Testis (tissue), 5 donors: ENCODE measurements at places on chromosomes 5 and 9.

DNA sequence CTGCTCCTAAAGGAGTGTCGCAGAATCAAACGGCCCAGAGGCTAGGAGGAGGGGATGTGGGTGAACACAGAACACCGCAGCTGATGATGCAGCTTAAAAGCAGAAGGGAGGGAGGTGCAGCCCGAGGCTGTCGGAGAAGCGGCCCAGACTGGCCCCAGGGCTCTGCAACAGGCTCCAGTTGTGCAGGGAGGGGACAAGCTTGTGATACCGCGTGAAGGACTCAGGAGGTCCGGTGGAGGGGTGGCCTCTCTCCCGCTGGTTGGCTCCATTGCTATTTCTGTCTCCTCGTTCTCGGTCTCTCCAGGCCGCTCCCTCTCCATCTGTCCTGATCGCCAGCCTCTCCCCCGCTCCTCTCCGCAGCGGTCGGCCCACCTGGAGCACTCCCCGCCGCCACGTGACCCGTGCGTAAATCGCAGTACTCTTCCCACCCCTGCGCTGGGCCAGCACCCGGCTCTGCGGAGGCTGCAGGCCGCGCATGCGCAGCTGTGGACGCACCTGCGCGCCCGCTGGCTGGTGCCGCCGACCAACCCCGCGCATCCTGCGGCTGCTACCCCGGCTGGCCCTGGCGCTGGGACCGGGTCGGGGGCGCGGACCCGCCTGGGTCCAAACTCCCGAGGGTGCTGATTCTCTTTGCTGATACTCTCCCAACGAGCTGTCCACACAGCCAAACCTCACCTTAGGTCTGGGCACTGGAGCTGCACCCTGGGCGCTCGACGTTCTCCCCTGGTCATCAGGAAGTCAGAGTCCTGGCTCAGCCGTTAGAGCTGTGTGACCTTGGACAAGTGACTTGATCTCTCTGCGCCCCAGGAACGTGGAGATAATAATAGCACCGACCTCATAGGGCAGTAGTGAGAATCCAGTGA is 3.7 kb upstream of the STXBP1 start:
- peak; percentile 84 for DNase-seq

DNA sequence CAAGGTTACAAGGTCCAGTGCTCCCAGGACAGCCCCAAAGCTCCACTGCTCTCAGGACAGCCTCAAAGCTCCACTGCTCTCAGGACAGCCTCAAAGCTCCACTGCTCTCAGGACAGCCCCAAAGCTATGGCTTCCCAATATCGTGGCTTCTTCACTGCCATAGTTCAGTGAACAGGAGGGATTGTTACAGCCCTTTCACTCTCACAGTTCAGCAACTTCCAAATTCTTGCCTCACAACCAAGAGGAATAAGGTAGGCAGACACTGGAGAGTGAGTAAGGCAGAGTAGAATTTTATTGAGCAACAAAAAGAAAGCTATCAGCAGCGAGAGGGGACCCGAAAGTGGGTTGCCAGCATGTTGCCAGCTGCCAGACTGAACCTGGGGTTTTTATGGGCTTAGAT is 277.6 kb downstream of the CDH10 start:
- no peak for DNase-seq

- no peak for DNase-seq
Observed at GRCh38 chr5:81657386-81657785, 93.5 kb downstream of the SSBP2 start.

DNA sequence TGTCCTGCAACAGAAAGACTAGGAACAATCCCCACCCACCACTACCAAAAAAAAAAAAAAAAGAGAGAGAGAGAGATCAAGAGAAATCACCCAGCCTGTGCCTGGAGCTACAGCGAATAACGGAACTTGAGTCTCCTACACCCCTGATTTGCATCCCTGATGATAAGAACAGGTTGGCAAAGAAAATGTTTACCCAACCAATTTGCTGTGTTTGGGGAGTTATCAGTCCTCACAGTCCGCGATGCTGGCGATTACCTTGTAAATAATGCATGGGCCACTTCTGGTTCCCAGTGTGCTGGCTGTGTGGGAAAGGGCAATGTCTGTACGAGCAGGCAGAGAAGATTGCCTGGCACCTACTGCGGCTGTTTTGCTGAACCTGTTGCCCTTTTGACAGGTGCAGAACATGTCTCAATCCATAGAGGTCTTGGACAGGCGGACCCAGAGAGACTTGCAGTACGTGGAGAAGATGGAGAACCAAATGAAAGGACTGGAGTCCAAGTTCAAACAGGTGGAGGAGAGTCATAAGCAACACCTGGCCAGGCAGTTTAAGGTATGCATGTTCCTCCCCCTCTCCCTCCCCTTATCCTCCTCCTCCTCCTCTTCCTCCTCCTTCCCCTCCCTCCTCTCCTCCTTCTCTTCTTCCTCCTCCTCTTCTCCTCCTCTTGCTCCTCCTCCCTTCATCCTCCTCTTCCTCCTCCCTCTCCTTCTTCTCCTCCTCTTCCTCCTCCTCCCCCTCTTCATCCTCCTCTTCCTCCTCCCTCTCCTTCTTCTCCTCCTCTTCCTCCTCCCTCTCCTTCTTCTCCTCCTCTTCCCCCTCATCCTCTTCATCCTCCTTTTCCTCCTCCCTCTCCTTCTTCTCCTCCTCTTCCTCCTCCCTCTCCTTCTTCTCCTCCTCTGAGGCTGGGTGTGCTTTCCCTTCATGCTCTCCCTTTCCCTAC is 8.3 kb downstream of the OLFM1 start:
- DNase-seq: no peak

DNA sequence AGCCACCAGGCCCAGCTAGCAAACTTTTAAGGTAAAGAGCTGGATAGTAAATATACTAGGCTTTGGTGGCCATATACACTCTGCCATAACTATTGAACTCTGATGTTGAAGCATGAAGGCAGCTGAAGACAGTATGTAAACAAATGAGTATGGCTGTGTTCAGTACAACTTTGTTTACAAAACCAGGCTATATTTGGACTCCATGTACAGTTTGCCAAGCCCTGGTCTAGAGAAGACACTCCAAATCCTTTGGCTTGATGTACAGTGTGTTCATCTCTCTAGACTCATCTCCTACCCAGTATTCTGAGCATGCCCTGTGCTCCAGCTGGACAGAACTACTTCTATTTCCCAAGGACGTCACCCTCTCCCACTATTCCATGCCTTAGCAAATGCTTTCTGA is 54.3 kb upstream of the MEGF10 start:
- no peak for DNase-seq

DNA sequence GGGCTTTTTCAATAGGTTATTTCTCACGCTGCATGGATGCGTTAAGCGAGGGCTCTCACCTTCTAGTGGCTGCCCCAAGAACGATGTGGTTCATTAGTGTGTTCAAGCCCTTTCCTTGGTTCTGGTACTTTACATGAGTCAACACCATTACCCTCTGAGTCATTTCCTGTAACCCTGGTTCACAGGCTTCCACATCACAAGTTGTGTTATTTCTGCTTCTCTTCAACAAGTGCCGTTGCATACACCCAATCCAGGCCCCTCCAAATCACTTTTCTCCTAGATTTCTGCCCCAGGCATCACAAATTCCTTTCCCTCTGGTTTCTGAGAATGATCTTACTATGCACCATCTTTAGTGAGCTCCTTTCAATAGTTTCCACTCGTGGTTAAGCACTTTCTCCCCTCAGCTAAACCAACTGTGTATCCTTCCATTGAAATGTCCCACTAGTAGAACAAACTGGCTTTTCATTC is 69.5 kb upstream of the RAD23B start:
- DNase-seq: no peak

- DNase-seq: no peak
Observed at GRCh38 chr9:129664746-129665388, 580 bp upstream of the PRRX2 start.

GRCh38 chr5:135184646-135185045 is 150.6 kb upstream of the PITX1 start:
- no peak for DNase-seq
